ENCODE measurements at places on chromosomes 2 and 18.

DNA sequence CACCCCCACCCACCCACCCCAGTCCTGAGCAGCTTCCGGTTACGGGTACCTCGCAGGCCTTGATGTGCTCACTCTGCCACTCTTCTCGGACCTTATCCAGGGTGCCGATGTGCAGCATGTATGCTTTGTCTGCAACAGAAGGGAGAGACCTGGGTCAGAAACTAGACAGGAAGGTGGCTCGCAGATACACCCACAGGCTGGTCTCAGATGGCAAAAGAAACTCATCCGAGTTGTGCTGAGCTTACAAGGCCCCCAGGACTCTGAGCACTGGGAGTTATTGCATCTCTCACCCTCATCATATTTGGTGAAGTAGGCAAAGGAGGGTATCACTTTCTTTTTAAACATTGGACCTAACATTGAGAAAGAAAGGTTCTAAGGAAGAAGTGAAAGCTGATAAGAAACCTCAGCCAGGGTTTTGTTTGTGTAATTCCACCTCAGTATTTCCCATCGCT, 30.6 kb upstream of the EPG5 start:
- no peak for DNase-seq

DNA sequence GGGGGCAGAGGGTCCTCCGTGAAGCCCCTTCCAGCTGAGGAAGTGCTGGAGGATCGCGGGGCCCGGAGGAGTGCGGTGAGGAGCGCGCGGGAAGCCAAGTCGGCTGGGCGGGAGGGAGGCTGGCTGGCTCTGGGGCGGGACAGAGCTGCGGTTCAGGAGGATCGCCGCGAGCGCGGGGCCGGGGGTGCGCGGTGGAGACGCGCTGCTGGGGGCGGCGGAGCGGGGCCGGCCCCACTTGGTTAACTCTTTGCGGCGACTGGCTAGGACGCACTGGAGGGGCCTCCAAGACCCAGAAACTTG, 464 bp downstream of the CYBRD1 start:
- peak; percentile 46 for DNase-seq

DNA sequence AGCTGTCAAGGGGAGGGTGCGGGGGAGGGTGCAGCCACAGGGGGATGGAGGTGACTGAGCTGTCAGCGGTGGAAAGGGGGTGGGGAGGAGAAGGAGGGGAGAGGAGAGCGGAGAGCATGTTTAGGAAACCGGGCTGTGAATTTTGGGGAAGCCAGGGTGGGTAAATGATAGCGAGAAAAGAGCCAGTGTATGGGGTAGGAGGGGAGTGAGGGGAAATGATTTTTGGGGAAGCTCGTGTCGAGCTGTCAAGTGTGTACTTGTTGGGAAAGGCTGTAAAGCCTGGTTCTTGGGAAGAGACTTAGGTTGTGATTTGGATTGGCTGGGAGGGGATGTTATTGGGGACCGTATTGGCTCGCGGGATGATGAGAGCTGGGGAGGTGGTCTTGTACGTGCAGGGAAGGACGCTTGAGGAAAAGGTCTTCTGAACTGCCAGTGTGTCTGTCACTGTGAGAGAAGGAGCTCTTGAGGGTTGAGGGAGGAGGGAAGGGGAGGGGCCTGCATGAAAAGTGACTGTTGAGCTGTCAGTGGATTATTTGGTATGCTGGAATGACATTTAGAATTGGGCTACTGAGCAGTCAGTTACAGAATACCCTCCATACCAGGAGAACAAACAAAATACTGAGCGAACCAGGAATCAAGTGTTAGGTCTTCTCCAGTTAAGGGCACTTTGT, 1.0 kb downstream of the UBR3 start:
- DNase-seq, result peak; percentile 45

DNA sequence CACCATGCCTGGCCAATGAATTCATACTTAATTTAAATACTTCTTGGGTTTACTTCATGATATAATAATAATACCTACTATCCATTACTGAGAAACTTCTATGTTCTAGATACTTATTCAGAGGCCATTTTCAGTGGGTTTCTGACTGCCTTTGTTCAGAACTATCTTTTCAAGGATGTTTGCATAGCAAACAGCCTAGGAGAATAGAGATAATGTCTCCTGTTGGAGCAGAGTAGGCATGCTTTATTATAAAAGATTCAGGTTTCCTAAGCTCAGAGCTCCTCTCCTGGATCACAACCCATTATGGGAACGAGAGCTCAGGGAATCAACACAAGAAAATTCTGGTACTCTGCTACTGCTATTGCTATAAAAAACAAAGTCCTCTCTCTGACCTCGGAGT, 11.1 kb downstream of the FASTKD1 start:
- DNase-seq, result no peak

- DNase-seq, result no peak
Observed at GRCh38 chr2:104432991-104433390, 420.9 kb upstream of the POU3F3 start.

GRCh38 chr18:41150316-41150715, 804.7 kb upstream of the PIK3C3 start:
- DNase-seq, result no peak

- DNase-seq, result no peak
Observed at GRCh38 chr2:142165790-142166189, 35.0 kb upstream of the LRP1B start.

- DNase-seq, result no peak
Observed at GRCh38 chr18:44672506-44672905, 8.2 kb upstream of the SETBP1 start.
